Brain microvascular endothelial cell (primary cell): ENCODE measurements at places on chromosomes 13 and 19.

- peak; percentile 88 for DNase-seq
These were observed at the start of gene LRCH1 for GRCh38 chr13:46552889-46553520. Gene LRCH1, plus strand, starts transcription at chr13:46553170. Its CDS starts 227 bp downstream, at chr13:46553397.

DNA sequence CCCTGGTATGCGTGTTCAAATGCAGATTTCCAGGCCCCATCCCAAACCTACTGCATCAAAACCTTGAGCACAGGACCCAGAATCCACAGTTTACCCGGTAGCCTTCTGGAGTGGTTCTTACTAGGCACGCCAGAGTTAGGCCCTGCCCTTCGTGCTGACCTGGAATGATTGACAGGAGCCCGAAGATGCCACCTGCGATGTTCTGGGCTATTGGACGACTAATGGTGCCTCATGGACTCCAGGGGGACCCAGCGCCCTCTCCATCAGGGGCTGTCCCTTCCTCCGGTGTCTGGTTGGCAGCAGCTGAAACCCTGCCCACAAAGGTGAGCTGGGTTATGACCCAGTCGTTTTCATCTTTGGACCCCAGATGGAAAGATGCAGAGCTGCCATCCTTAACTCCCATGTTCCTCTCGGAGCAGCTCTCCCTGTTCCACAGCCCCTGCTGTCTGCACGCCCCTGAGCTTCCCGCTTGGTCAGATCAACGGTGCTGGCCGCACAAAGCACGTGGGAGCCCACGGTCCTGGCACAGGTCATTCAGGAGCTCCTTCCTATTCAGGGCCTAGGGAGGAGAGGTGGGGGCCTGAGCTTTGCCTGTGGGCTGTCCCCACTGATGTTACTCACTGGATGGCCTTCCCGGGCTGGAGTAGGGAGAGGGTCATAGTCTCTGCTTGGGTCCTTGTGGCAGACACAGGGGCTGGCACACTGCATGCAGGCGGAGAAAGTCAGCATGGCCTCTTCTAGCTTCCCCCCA is 65.8 kb downstream of the GPR12 start:
- no peak for DNase-seq

- peak; percentile 43 for DNase-seq
These were observed 97.9 kb upstream of the RNF113B start for GRCh38 chr13:98274921-98275487.

GRCh38 chr13:79258489-79258888 is 147.6 kb downstream of the RBM26 start:
- no peak for DNase-seq

GRCh38 chr19:49020342-49020741 is 3.5 kb upstream of the LHB start:
- DNase-seq, result no peak

GRCh38 chr13:46038296-46038695 is 14.2 kb downstream of the ZC3H13 start:
- DNase-seq, result no peak

GRCh38 chr19:56869886-56870285 is 29.4 kb upstream of the PEG3 start:
- no peak for DNase-seq

DNA sequence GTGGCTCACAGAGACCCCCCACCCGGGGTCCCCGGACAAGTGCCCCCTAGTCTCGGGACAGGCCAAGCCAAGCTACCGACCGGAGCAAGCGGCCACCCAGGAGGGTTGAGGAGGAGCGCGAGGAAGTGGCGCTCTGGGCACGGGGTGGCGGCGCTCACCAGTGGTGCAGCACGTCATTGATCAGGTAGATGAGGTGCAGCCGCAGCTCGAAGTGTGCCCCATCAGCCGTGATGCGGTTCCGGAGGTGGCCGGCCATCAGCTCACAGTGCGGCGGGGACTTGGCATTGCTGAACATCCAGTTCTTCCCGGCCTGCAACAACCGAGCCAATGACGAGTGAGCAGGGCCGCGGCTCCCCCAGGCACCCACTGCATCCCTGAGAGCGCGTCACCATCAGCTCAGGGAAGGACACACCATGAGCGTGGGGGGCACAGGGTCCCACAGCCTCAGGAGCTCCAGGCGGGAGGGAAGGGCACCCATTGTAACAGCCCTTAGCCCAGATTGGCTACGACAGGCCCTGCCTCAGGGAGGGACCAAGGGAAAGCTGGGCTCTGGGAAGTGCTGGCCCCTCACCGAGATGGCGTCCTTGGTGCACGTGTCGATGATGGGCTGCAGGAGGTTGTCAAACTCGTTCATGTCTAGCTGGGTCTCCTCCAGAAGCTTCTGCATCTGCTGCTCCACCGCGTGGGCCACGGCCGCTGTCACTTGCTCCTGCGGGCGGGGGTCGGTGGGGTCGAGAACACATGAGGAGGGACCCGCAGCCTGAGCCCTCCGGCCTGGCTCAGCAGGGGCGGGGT is 9.6 kb downstream of the CHERP start:
- DNase-seq, result no peak

DNA sequence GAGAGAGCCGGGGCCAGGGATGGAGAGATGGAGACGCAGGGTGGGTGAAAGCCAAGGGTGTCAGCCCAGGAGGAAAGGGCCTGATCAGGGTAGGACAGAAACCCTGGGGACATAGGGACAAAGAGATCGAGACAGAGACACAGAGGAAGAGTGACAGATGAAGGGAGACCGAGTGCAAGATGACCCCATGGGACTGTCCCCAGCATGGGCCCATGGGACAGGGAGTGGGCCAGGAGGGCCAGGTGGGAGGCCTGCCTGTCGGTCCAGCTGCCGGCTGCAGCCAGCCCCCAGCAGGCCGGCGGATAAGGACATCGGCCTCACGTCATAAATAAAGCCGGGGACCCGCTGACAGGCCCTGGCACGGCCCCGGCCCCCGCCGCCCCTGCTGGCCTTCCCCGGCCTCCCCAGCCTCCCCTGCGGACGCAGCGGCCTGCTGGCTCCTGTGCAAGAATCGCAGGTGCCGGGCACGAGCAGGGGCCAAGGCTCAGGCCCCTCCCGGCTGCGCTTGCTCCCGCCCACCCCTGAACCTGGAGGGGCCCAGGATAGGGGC is 6.3 kb downstream of the REX1BD start:
- DNase-seq, result no peak

DNA sequence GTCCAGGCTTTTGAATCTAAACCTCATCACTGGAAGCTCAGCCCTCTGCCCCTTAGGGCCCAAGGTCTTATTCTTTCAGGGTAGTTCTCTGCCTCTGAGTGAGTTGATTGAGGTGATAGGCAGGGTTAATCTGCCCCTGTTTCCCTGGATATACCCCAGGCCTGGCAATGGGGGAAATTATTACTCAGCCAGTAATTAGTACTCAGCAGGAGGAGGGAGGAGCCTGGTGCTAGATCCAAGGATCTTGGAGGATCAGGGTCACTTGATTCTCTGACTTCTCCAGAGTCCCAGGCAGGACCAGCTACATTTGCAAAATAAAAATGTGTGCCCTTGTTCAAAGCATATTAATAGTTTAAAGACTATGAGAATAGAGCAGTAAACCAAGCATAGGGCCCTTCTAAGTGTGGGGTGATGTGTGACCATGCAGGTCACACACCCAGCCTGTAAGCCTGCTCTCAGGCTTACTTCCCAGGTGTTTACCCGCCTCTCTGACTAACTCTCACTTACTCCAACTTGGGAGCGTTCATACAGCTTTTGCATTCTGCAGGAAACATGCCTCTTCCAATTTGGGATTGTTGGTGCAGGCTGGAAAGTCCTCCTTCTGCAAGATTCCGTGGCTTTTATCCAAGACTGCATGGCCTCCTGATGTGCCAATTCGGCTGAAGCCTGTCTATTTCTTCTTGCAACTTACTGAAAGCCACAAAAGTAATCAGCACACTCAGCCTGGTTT is 7.9 kb upstream of the STK24 start:
- DNase-seq, result no peak

- DNase-seq, result no peak
These were observed 87.4 kb upstream of the UBL3 start for GRCh38 chr13:29937841-29938240.

GRCh38 chr19:41308450-41309179 is 1.4 kb upstream of the CCDC97 start:
- DNase-seq, result peak; percentile 85

GRCh38 chr19:13006431-13007281 is 11.4 kb downstream of the NFIX start:
- DNase-seq, result no peak

DNA sequence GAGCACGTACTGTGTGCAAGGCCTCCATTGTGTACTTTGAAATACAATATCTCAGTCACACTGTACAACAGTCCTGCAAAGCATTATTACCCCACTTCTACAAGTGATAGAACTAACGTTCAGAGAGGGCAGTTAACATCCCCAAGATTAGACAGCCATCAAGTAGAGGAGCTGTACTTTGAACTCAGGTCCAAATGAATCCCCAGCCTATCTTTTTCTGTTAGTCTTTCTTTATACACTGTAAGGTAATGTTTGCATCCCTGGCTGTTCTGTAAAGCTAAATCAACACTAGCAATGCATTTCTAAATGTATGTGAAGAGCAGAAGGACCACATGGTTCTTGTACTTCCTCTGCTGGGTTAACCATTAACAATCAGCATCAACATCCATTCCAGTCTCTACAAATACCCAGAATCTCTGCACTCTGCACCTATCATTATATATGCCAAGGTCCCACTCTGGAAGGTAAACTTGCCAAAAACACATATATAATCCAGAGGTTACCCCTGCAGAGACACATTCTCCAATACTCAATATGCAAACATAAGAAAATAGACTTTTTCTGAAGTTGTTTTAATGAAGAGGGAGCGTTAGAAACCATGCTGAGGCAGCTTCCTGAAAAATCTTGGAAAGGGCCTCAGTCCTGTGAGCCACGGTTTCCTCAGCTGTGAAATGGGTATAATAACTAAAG is 182.3 kb downstream of the MZT1 start:
- DNase-seq, result no peak

GRCh38 chr19:29855741-29856500 is 44.1 kb downstream of the CCNE1 start:
- no peak for DNase-seq

DNA sequence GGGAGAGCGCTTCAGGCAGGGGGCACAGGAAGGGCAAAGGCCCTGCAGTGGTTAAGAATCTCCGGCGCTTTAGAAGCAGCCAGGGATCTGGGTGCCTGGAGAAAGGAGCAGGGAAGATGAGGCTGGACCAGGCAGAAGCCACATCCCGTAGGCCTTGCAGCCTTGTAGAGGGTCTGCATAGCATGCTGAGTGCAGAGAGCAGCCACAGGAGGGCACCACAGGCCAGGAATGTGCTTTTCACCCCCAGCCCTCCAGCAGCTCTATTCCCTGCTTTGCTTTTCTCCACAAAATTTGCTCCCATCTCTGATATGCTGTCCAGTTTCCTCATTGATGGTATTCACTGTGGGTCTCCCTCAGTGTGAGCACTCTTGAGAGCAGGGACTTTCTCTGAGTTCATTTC is 5.7 kb downstream of the WDR62 start:
- DNase-seq, result peak; percentile 58

DNA sequence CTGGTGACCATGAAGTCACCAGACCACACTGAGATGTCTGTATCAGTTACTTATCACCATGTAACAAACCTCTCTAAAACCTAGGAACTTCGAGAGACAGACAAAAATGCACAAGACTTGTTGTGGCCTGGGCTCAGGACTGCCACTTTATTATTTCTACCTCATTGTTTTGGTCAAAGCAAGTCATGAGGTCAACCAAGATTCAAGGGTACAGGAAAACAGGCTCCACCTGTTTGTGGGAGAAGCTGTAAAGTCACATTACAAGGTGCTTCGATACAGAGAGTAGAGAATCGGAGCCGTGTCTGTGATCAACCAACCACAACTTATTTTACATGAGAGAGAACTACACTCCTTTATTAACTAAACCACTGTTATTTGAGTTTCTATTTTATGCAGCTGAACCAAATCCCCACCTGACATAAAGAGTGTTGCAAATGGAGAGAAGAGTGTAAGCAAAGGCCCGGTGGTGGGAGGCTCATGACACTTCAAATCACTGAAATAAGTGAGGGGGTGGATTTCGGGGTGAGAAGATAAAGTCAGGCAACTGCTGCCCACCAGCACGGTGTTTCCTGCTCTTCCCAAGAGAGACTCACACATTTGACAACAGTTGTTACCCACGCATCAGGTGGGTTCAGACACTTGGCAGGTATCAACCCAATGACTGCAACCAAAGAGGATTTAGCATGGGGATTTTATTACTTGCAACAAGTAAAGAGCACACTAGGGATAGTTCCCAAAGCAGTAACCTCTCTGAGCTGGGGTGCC is 39.0 kb upstream of the IGSF23 start:
- no peak for DNase-seq

DNA sequence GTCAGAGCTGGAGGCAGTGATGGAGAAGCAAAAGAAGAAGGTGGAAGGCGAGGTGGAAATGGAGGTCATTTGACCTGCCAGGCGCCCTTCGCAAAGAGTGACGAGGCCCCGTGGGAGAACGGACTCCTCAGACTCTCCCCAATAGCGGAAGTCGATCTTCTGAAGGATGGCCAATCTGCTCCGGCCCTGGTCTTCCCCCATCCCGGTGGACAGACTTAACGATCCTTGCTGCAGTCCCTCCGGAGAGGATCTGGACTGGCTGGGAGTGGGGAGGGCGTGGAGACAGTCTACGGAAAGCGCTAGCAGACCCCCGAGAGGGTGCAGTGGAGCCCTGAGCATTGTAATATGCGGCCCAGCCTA is 11.9 kb downstream of the EPS8L1 start:
- DNase-seq, result no peak

GRCh38 chr13:49441846-49442245 is 2.0 kb downstream of the CAB39L start:
- DNase-seq, result no peak

- DNase-seq, result no peak
These were observed 38.7 kb downstream of the NFIX start for GRCh38 chr19:13033819-13034611.

- no peak for DNase-seq
These were observed 4.1 kb downstream of the LRFN3 start for GRCh38 chr19:35940078-35940775.

- no peak for DNase-seq
These were observed 837.0 kb downstream of the SLITRK6 start for GRCh38 chr13:84962141-84962750.

GRCh38 chr19:30690525-30690924 is 318.3 kb downstream of the ZNF536 start:
- DNase-seq, result no peak

- no peak for DNase-seq
These were observed 15.7 kb downstream of the COL4A2 start for GRCh38 chr13:110322828-110323171.

DNA sequence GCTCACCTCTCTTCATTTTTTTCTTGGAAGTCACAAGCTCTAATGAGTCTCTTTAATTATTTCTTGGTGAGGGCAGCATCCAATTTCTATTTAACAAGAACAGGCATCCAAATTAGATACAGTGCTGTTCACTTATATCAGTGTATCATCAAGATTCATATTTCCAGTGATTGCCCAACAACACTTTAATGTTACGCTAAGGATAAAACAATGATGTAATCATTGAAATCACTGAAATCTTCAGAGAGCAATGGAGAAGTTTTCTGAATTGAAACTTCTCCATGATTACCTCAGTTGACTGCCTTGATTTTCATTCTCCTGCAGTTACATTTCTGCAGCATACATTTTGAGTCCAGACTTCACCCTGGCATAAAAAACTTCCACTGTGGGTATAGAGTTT is 17.1 kb upstream of the LRCH1 start:
- no peak for DNase-seq

GRCh38 chr13:29594710-29595379 is 643 bp downstream of the SLC7A1 start:
- DNase-seq, result peak; percentile 47
